NCI-H1930 (cell line): ENCODE measurements at places on chromosomes 5 and 9.

DNA sequence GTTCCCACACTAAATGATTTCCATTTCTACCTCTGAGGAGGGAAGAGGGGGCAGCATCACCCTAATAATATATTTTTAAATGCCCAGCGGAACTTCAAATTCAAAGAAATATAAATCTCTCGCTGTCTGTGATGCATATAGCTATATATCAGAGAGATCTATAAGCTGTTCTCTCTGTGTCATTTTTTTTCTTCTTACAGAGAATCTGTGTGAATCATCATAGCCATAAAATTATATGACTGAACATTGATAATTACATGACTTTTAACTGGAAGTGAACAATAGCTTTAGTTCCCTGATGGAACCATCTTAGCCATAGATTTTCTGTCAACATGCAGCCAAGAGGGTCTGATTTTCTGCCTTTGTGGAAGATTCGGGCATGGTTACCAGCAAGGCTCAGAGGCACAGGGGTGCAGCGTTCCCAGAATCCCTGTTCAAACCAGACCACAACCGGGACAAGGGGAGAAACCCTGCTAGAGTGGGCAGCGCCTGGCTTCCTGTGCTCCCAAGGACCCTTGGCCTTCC, 93.7 kb upstream of the OSMR start:
- DNase-seq: no peak

DNA sequence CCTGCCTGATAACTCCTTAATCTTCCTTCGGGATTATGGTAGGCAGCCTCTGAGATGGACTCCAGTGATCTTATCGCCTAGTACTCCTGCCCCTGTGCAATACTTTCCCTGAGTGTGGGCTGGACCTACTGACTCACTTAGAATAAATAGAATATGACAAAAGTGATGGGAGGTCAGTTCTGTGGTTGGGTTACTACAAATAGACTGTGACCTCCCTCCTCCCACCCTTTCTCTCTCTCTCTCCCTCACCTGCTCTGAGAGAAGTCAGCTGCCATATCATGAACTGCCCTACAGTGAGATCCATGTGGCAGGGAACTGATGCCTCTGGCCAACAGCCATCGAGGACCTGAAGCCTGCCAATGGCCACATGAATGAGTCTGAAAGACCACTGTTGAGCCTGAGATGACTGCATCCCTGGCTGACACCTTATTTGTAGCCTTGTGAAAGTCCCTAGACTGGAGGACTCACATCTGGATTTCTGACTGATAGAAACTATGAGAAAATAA, 31.7 kb downstream of the NRG2 start:
- no peak for DNase-seq

GRCh38 chr9:78544230-78544629, 247.3 kb downstream of the PSAT1 start:
- DNase-seq: no peak

GRCh38 chr9:82126256-82126655, 137.7 kb downstream of the SPATA31D1 start:
- no peak for DNase-seq

GRCh38 chr5:5804478-5805233, 382.2 kb downstream of the ICE1 start:
- DNase-seq: no peak

GRCh38 chr9:85290019-85290418, 451.7 kb downstream of the AGTPBP1 start:
- DNase-seq: no peak

DNA sequence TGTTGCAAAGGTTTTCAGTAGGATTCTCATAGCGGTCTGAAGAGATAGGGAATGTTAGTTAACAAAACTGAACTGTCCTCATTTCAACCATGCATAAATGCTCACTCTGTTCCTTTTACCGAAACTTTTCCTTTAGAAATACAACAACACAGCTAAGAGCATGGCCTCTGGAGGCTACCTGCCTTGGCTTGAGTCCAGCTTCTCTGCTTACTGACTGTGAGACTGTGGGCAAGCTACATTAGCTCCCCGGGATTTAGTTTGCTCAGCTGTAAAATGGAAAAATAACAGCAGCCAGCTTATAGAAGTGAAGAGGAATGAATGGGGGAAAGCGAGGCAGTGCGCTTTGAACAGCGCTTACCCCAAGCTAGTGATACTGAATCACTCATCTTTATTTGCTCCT, 507.9 kb upstream of the DAP start:
- peak; percentile 75 for DNase-seq

DNA sequence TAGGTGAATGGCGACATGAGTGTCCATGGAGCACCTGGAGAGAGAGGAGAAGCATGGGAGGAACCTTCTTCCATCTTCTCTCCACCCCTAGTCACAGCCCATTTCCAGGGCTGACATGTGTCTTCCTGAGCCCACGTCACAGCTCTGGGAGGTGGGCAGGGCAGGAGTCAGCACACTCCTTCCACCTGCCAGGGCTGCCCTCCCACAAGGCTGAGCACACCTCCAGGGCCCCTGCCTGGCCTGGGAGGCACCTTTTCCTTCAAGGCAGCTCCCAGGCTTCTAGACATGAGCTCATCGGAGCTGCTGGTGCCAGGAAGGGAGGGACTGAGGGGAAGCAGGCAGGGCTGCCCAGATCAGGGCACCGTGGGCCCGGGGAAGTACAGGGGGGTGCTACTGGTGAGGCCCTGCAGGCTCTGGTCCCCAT, 13.6 kb upstream of the SYNPO start:
- DNase-seq: no peak

GRCh38 chr5:120808606-120809005, 344.5 kb downstream of the PRR16 start:
- no peak for DNase-seq

DNA sequence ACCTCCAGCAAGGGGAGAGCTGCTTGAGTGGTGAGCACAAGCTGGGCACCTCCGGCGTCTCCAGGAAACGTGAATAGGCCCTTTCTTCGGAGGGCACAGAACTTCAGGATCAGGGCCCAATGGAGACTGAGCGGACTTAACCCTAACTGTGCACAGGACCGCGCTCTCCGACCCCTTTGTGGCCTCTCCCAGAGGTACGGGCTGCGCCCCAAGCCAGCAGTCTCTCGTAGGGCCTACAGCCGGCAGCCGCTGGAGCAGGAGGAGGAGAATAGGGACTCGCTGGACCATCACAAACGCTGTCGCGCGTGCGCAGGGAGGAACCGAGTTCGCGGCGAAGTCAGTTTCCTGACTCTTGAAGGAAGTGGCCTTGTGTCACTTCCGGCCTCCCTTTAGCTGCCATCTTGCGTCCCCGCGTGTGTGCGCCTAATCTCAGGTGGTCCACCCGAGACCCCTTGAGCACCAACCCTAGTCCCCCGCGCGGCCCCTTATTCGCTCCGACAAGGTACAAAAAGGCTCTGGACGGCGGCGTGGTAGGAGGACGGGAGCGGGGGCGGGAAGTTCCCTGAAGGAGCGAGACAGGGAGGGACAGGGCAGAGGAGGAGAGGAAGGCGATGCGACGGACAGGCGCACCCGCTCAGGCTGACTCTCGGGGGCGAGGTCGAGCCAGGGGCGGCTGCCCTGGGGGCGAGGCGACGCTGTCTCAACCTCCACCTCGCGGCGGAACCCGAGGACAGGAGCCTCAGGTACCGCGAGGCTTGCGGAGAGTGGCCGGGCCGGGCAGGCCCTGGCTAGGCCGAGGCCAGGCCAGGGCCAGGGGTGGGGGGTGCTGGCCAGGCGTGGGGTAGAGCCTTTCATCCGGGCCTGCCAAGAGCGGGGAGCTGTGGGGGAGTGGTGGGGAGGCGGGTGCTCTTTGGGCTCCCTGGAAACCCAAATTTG, at the start of gene BTF3:
BTF3 (plus strand) TSS at position 386 of the 936 bp plus-strand sequence; CDS start at position 612, 226 bp downstream.
- DNase-seq: peak; percentile 88

GRCh38 chr5:115470921-115471320, 73.7 kb downstream of the FEM1C start:
- no peak for DNase-seq
